ENCODE measurements at places on chromosomes 7 and 10. TPM values are rescaled to one million over a fixed set of nuclear protein-coding genes. Genes with fewer than 3 reads are reported as not detected.

The AMZ1 gene
- total RNA-seq, result not detected

The FAM24B gene
- 0.97 TPM for total RNA-seq

The LDB3 gene
- 2,187 TPM for total RNA-seq

The HYAL4 gene
- total RNA-seq, result 0.19 TPM

The LIPJ gene
- 0.30 TPM for total RNA-seq

The GIMAP5 gene
- total RNA-seq, result 8.4 TPM

The EMX2 gene
- 1.4 TPM for total RNA-seq

The VPS37D gene
- total RNA-seq, result 0.67 TPM

The SPDYE16 gene
- 0.44 TPM for total RNA-seq

DNA sequence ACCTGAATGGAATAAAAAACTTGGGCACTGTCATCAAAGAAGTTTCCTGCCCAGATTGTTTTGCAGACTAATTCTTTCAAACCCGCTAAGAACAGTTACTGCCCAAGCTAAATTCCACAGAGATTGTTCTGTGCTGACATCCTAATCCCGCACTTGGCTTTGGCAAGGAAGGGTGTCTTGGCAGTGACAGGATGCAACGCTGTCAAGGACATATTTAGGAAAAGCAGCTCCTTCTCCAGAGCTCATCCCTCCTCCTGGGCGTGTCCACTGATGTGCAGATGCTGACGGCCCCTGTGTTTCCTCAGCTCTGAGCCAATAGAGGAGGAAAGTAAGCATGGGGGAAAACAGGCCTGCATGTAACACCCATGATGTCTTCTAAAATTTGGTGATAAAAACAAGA lies 74.2 kb downstream of the EEPD1 start:
- DNase-seq, result peak; percentile 53

DNA sequence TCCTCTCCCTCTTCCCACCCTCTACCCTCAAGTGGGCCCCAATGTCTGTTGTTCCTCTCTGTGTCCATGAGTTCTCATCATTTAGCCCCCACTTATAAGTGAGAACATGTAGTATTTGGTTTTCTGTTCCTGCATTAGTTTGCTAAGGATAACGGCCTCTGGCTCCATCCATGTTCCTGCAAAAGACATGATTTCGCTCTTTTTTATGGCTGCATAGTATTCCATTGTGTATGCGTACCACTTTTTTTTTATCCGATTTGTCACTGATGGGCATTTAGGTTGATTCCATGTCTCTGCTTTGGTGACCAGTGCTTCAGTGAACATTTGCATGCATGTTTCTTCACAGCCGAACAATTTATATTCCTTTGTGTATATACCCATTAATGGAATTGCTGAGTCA lies 51.7 kb upstream of the ATP6V0A4 start:
- DNase-seq, result no peak

DNA sequence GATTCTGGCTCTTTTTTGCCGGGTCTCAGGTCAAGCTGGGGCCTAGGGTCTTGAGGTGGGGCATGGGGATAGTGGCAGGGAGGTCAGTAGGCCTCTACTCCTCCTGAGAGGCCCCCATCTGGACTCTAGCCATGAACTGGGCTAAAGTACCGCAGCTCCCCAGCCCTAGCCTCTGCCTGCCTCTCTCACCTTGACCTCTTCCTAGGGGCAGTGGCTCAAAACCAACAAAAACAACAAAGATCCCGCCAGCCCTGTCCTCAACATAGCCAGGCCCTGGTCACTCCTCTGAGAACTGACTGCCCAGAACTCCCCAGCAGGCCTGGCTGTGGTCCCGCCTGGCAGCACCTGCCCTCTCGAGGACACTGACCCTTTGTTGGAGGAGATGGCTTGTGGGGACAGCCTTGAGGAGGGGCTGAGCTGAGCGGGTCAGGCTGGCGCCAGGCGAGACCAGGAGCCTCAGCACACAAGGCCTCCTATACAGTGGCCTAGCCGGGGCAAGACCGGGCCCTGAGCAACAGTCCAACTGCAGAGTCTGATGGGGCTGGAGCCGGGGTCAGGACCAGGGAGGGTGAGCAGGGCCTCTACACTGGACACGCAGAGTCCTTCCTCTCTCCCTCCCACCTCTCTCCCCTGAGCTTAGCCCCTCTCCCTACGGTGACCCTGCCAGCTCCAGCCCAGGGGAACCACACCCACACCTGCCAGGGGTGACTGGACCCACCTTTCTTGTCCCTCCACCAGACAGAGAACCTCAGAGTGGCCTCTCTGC lies 11.6 kb upstream of the PPIF start:
- DNase-seq, result no peak

DNA sequence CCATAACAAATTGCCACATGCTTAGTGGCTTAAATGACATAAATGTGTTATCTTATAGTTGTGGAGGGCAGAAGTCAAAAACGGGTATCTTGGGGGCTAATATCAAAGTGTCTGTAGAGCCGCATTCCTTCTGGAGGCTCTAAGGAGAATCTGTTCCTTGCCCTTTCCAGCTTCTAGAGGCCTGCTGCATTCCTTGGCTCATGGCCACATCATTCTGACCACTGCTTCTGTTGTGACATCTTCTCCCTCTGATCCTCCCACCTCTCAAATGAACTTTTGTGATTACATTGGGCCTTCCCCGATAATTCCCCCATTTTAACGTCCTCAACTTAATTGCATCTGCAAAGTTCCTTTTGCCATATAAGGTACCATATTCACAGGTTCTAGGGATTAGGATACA lies 76.1 kb downstream of the CYP26A1 start:
- no peak for DNase-seq

- DNase-seq, result peak; percentile 87
These were observed 472 bp downstream of the PDAP1 start for GRCh38 chr7:99407872-99408378.

DNA sequence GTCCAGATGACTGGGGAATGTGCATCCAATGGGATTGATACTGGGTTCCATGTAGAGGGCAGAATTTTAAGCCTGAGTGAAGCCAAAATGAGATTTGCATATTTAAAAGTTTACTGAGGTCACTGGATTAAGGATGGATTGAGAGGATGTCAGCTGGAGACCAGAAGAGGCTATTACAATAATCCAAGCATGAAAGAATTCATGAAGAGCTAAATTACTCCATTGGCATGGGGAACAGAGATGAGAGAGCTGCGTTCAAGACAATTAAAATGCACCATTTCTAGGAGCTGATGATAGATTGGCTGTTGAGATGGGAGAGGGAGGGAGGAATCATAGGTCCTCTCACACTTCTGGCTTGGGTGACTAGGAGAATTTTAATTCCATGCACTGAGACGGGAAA lies 158.5 kb downstream of the JCAD start:
- no peak for DNase-seq

DNA sequence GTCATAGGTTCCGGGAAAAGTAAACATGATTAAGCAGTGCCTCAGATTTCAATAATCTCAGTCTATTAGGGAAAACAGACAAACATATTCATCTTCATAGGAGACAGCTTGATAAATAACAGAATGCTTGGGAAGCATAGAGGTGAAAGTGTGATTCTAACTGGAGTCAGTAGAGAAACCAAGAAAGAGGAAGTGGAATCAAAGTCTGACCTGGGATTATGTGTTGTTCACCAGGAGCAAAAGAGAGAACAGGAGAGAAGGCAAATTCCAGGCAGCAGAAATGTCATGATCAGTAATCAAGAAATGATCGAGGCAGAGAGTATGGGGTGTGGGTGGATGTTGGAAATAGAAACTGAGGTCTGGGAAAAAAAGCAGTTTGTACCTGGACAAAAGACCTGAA lies 43.7 kb downstream of the DGKB start:
- DNase-seq, result no peak

DNA sequence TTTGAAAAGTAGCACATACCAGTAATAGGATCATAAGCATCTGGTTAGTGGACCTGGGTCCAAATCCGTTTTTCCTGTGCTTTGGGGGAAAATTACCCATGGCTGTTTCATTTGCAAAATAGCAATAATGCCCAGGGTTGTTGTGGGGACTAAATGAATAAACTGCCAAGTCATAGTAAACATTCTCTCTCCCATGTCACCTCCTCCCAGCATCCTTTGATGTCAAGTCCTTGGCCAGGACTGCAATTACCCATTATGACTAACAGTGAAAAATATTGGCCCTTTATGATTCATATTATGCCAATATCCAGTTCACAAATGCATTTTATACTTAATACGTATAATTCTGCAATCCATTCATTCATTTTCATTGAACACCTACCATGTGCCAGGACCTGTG lies 23.0 kb downstream of the TOMM7 start:
- no peak for DNase-seq

- no peak for DNase-seq
These were observed 513 bp downstream of the ODAD2 start for GRCh38 chr10:27998178-27998953.

DNA sequence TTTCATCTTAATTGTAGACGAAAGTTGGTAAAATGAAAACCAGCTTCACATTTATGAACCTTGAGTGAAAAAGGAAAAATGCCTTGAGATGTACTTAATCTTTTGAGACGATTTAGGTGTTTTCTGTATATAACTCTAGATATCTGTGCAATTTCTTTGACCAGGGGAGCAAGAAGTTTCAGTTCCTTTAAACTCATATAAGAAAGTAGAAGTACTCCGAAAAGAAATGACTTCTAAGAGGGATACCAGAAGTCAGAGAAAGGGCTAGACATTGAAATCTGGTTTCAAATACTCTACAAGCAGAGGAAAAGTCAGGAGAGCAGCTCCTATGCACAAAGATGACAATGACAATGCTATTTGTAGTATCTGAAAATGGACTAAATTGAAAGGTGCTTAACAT lies 303.7 kb downstream of the BAMBI start:
- DNase-seq, result no peak

DNA sequence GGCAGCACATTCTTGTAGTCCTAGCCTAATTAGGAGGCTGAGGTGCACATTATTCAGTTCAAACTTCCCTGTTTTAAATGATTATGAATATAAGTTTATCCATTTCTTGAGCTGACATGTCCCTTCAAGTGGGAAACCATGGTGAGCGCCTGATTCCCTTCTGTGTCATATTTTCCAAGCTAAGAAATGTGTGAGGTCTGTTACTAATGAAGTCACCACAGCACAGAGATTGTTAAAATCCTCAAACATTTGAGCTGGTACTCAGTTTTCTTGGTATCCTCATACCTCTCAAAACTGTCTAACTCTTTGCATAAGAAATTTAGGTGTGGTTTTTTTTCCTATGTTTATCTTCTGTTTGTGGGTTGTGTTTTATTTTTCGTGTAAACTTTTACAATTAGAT lies 926.8 kb downstream of the GATA3 start:
- no peak for DNase-seq

GRCh38 chr10:124995605-124996004 lies 53.7 kb downstream of the ZRANB1 start:
- no peak for DNase-seq

DNA sequence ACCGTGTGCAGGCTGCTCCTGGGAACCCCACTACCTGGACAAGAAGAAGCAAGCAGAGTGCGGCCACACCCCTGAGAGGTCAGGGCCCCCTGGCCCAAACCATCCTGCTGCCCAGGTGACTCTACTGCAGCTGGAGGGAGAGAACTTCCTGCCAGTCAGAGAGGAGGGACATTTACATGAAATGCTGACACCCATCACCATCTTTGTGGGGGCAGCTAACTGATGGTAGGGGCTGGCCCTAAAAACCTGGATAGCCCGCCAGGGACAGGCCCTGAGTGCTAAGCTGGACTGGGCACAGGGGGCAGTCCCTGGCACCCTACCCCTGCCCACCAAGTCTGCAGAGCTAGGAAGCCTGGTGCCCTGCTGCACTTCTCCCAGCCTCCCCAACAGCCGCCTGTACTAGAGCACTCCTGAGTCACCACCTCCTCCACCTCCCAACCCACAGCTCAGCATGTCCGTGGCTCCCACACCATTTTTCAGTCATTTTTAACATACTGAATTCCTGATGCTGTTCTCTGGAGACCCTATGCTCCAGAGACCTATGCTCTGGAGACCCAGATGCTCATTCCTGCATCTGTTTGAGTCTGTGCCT lies 27.5 kb downstream of the DPCD start:
- no peak for DNase-seq

DNA sequence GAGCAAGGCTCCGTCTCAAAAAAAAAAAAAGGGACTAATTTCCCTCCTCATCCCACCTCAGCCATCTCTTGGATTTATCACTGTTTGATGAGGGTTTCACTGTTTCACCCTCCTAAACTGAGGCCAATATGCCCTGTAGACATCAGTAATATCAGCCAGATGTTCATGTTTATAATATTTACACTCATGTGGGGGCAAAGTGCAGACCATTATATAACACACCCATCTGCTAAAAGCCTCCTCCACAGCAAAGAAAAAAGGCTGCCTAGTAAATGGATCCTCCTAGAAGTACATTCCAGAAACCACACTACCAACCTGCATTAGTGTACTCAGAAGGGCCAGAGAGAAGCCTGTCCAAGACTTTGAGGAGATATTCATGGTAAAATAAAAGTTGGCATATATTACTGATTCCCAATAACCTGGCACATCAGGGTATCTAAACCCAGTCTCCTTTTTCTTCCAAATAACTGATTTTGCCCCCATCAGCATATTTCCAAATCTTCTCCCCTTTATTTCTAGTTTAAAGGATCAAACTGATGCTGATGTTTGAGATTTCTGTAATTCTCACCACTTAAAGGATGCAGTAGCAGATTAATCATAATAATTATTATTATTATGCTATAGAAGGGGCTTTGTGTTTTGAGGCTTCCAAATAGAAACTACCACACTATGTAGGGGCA lies 55.1 kb downstream of the LGI1 start:
- no peak for DNase-seq

GRCh38 chr10:10819206-10819856 lies 198.3 kb upstream of the CELF2 start:
- DNase-seq, result no peak

DNA sequence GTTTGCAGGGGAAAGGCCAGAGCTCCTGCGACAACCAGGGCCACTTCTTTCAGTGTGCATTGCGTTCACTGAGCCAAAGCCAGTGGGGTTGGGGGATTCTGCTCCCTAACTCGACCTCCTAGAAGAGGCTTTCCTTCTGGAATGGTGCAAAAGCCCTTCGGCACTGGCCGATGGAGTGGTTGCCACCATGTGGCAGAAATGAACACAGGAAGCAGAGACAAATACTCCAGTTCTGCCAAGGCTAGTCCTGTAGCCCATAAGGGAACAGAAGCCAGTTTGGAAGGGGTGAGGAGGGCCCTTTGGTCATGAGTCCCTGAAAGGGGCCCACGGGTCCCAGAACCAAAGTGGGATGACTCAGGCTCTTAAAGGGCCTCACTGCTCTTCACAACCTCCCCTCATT lies 29.7 kb upstream of the ACSL5 start:
- no peak for DNase-seq

DNA sequence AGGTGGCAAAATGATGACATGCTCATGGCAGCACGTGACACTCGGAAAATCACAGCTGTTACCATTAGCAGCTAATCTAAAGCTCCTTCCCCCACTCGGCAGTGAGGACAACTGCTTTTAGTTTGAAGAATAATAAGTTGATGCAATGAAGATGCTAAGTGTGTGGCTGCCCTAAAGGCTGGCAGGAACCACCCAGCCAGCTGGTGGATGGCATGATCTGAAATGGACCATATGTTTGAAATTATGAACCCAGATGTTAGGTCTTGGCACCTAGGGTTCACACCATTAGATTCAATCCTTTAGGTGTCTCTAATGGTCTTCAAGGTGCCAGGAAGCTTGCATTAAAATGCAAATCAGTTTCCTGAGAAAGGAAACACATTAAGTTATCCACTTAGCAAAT lies 230.1 kb downstream of the WDR11 start:
- DNase-seq, result no peak
